ENCODE measurements at places on chromosomes 2 and 18.

GRCh38 chr2:71882949-71883472 lies 264.7 kb downstream of the CYP26B1 start:
- DNase-seq, result peak; percentile 37

DNA sequence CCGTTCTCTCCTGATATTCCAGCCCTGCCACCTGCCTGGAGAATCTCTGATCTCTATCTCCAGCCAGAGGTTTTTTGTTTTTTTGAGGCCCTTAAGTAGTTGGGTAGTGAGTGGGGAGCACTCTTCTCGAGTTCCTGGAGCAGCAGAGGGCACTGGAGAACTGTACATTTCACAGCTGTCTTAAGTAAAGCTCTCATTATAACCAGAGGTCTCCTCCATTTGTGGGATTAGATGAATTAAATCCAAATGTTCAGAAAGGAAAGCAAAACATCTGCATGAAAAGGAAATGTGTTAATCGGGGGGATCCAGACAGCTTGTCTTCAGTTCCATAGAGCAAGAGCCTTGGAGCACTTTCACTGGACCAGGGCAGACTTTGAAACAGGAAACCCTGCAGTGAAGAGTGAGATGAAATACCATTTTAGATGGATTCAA lies 32.8 kb downstream of the AOX1 start:
- DNase-seq, result peak; percentile 10

GRCh38 chr2:68187329-68187728 lies 29.6 kb downstream of the PNO1 start:
- DNase-seq, result no peak

DNA sequence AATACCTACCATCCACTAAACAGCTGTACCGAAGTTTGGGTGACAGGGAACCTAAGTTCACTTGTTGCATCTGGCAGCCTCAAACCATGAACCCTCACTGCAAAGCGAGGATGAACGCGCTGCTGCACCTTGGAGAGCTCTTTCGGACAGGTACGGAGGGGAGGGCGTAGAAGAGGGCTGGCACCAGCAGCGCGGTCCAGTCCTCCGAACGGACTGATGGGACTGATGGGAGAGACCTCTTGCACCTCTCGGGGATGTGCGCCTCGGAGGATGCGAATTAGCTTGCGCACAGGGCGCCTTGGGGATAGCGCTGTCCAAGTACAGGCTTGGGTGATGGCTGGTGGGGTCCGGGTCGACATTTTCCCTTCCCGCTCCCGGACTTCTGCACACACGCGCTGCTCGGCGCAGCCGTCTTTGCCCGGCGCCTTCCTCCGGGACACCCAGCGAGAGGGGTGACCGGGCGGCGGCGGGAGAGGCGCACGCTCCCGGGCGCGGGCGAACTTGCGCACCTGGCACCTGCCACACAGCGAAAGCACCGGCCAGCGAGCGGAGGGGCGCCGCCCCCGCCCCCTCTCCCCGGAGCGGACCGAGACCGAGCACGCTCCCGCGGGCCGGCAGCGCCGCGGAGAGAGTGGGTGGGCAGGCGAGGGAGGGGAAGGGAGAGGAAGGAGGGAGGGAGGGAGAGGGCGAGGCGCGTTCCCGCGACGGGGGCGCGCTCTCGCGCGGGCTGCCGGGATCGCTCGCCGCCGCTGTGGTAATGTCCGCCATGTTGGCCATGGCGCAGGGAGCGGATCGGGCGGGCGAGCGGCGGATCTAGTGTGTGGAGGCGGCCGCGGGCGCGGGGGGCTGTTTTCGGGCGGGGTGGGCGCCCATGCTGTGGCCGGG lies at the start of gene EPC2:
Gene EPC2 (plus strand): TSS at position 754 of the 885 bp plus-strand sequence. CDS start 267 bp downstream, outside the sequence.
- DNase-seq, result peak; percentile 79

DNA sequence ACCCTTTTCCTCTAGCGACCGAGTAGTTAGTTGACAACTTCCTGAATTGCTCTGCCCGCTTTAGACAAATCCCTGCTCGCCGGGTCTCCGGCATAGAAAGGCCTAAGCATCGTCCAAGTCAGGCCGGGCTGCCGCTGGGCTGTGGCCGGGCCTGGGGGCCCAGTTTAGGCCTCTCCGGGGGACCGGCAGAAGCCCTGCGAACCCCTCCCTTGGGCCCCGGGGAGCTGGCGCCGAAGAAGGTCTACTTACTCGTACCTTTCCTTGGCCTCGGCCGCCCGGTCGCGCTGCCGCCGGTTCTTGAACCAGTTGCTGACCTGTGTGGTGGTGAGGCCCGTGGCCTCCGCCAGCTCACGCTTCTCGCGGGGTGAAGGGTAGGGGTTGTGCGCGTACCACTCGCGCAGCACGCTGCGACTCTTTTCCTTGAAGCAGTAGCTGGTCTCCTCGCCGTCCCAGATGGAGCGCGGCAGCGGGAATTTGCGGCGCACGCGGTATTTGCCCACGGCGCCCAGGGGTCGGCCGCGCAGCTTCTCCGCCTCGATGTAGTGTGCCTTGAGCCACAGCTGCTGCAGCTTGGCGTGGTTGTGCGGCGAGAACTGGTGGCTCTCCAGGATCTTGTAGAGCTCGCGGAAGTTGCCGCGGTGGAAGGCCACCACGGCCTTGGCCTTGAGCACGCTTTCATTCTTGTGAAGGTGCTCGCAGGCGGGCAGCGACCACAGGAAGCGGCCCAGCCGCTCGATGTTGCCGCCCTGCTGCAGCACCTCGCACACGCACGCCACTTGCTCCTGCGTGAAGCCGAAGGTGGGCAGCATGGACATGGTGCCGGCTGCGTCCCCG lies 739 bp downstream of the SIX2 start:
- DNase-seq, result peak; percentile 47

- DNase-seq, result no peak
Measured at GRCh38 chr2:131557558-131558321, 30.1 kb downstream of the CCDC74A start.

GRCh38 chr2:40178971-40179370 lies 272.9 kb downstream of the SLC8A1 start:
- DNase-seq, result no peak

DNA sequence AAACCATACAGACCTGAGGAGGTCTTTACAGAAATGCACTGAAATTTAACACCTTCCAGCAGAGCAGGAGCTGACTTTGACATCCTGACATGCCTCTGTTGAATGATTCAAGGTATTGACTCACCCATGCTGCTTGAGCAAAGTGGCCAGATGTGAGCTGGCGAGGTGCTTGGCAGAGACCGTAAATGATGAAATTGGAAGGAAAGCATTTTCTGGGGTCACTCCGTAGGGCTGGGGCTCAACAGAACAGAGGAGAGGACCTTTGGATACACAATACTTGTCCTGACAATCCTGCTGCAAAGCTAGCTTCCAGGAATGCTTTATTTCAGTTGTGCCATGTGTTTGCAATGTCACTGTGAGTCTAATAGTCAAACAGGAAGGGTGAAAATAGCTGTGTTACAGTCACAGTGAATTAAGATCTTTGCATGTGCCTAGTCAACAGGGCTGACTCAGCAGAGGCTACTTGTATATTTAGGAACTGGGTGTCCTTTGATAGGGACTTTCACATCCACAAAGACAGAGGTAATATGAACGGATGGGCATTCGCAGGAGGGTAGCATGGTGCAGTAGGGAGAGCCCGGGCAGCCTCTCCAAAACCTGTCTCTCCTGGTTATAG lies 31.6 kb upstream of the NCK2 start:
- no peak for DNase-seq

All from NCI-H2171 (cell line).